Esophagus squamous epithelium (tissue), 5 donors: ENCODE measurements at places on chromosomes 12 and 14.

- no peaks in the 10 kb centered on the region for H3K27me3 ChIP-seq
- H3K27ac ChIP-seq, result no peak overlapping the region
Observed at GRCh38 chr12:107983756-107984472, 145.2 kb upstream of the WSCD2 start.

DNA sequence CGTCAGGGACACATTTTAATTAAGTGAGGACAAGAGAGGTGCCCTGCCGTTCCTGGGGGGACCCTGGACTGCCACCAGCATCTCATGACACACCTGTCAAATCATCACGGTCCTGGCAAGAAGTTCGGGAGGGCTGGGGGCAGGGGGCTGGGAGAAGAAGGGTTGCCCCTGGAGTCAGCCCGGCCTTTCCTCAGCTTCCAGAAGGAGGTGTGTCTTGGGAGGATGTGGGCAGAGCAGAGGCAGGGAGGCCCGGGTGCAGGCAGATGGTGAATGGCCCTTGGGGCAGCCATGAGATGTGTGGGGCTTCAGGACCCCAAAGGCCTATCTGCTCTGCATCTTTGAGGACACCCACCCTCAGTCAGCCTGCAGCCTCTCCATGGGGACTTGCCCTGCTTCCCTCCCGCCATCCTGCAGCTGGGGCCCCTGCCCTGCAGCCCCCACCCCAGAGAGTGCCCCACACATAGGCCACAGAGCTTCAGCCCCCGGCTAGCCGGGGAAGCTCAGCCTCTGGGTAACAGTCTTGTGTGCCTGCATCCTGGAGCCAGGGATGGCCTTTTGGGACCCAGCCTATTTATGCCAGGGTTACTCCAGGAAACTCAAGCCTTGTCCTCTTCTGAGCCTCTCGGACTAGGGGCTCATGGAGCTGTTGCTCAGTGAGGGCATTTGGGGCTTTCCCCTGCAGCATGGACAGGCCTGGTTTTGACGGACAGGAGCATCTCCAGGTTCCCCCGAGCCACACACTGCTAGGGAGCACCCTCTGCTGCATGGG, 178.5 kb downstream of the KIF26A start:
- no peaks in the 10 kb centered on the region for H3K4me1 ChIP-seq
- no peak overlapping the region for H3K27ac ChIP-seq
- DNase-seq, result no peak
- H3K36me3 ChIP-seq, result no peaks in the 10 kb centered on the region

- H3K27ac ChIP-seq, result peak overlapping the region; percentile 88
- no peak for DNase-seq
- H3K4me3 ChIP-seq, result peak overlapping the region; percentile 88
- peaks cover 8% of the 10 kb centered on the region for H3K36me3 ChIP-seq
- H3K27me3 ChIP-seq, result no peaks in the 10 kb centered on the region
Observed at GRCh38 chr14:20412411-20412810, 890 bp downstream of the TEP1 start.

- H3K4me1 ChIP-seq, result peaks cover 4% of the 10 kb centered on the region
- peaks cover 48% of the 10 kb centered on the region for H3K36me3 ChIP-seq
- DNase-seq, result no peak
- H3K27ac ChIP-seq, result no peak overlapping the region
- no peaks in the 10 kb centered on the region for H3K27me3 ChIP-seq
Observed at GRCh38 chr12:104337030-104337558, 33.6 kb downstream of the EID3 start.

GRCh38 chr12:8143261-8143660, 13.6 kb upstream of the ZNF705A start:
- no peak for DNase-seq
- no peaks in the 10 kb centered on the region for H3K27me3 ChIP-seq
- H3K4me1 ChIP-seq, result no peaks in the 10 kb centered on the region
- no peak overlapping the region for H3K27ac ChIP-seq
- no peak overlapping the region for H3K4me3 ChIP-seq
- no peaks in the 10 kb centered on the region for H3K36me3 ChIP-seq

DNA sequence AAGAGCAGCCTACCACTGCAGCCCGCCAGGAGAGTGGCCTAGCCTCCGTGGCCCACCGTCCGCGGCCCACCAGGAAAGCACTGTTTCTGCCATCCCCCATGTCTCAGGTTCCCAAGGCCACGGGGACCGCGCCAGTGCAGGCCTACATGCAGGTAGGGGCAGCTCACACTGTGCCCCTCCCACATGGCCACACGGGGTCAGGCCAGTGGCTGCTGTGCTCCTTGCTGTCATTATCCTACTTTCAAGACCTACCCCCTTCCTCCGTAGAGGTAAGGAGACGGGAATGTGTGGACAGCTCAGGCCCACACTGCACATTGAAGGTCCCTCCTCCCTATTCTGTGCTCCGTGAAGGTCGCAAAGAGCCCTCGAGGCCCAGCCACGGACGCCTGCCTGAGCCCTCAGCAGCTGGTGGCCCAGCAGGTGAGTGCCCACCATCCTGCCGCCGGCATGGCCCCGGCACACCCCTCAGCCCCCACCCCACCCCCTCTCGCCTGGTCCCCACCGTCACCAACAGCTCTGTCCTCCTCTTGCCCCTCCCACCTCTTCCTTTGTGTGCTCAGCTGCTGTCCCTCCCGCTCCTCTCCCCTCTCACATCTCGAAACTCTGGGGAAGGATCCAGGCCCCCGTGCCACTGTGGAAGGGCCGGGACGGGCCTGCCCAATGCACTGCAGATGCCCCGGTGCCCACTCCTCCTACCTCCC, 10.0 kb downstream of the DDX51 start:
- H3K27me3 ChIP-seq, result no peaks in the 10 kb centered on the region
- DNase-seq, result no peak
- peaks cover 26% of the 10 kb centered on the region for H3K36me3 ChIP-seq
- H3K4me3 ChIP-seq, result no peak overlapping the region
- no peaks in the 10 kb centered on the region for H3K4me1 ChIP-seq

DNA sequence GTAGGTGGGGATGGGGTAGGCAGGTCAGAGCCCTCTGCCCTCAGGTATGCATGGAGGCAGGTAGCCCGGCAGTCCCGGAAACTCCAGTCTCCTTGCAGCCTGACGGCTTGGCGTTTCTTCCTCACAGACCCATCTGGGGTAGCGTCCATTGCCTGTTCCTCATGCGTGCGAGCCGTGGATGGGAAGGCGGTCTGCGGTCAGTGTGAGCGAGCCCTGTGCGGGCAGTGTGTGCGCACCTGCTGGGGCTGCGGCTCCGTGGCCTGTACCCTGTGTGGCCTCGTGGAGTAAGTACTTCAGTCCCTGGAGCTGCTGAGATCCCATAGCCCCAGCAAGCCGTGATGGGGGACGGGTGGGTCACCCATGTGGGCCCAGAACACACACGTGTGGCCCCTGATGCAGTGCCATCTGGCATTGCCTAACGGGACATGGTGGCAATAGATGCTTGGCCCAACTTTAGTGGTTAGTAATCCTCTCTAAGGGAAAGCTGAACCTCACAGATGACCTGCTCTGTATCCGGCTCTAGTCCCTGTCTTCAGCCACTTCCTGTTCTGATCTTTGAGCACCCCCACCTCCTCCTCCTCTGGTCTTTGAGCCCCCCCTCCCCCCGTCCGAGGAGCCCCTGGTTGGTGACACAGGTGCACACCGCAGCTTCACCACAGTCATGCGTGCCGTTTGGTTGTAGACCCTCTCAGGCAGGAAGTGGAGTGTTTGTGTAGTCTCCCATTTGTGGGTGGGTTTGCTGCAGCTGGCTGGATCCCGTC, 3.7 kb downstream of the SIVA1 start:
- H3K27ac ChIP-seq, result no peak overlapping the region
- no peak for DNase-seq
- H3K27me3 ChIP-seq, result no peaks in the 10 kb centered on the region
- H3K4me1 ChIP-seq, result peaks cover 34% of the 10 kb centered on the region
- H3K4me3 ChIP-seq, result no peak overlapping the region
- peaks cover 28% of the 10 kb centered on the region for H3K36me3 ChIP-seq

- no peaks in the 10 kb centered on the region for H3K27me3 ChIP-seq
- H3K27ac ChIP-seq, result no peak overlapping the region
- H3K4me1 ChIP-seq, result no peaks in the 10 kb centered on the region
- no peaks in the 10 kb centered on the region for H3K36me3 ChIP-seq
Observed at GRCh38 chr14:29348504-29348903, 579.1 kb downstream of the PRKD1 start.

- no peak for DNase-seq
- H3K27ac ChIP-seq, result no peak overlapping the region
- no peak overlapping the region for H3K4me3 ChIP-seq
- H3K36me3 ChIP-seq, result no peaks in the 10 kb centered on the region
Observed at GRCh38 chr14:32212833-32213232, 9.8 kb upstream of the RNU6-8 start.

DNA sequence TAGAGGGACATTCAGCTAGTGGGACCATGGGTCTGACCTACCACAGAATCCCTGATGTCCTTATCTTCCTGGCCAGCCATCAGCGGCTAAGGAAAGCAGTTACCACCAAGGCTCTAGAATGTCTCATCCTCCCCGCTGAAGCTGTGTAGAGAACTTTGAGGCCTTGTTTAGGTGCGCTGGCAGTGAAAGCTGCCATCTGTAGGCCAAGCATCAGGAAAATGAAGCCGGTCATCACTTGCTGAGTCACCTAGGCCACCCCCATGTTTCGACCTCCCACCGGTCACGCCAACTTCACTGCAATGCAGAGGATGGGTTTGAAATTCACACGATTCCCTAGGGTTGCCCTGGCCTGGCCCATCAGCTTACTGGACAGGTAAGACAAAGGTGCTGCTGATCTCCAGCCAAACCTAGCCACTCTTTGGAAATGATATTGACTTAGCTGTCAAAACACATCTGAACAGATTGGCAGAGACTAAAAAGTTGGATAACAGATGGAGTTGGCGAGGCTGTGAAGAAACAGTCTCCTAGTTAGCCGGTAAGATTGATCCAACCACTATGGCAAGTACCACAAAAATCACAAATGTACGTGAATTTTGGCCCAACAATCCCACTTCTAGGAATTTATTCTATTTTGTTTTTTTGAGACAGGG, 52.0 kb downstream of the NOS1 start:
- no peak overlapping the region for H3K4me3 ChIP-seq
- H3K36me3 ChIP-seq, result no peaks in the 10 kb centered on the region
- H3K27me3 ChIP-seq, result no peaks in the 10 kb centered on the region

DNA sequence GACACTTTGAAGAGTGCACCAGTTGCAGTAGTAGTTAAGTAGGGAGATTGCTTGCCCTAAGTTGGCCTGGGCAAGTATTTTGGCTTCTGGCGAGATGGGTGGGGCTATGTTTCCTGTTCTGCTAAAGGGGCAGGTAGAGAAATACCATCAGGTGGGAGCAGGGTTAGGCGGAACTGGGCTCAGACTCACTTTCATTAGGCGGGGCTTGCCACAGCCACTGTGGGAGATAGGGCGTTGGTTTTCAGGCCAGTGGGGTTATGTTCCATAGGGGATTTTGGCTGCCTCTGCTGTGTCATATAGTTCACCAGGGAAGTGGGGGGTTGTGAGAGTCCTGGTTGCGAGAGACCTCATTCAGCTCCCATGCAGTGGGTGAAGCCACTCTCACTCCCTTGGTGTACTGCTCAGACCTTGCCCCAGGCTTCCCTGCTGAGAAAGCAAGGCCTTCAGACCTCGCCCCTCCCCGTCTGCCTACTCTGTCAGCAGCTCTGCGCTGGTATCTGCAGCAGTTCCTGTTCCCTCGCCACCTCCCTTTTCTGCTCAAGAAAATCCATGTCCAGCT, 43.3 kb downstream of the AEBP2 start:
- no peak overlapping the region for H3K4me3 ChIP-seq
- no peaks in the 10 kb centered on the region for H3K27me3 ChIP-seq
- DNase-seq, result peak; percentile 10
- H3K27ac ChIP-seq, result peak overlapping the region; percentile 80
- peaks cover 28% of the 10 kb centered on the region for H3K36me3 ChIP-seq
- H3K4me1 ChIP-seq, result peaks cover 21% of the 10 kb centered on the region

- H3K27ac ChIP-seq, result no peak overlapping the region
- DNase-seq, result no peak
- no peaks in the 10 kb centered on the region for H3K27me3 ChIP-seq
- H3K4me3 ChIP-seq, result no peak overlapping the region
- no peaks in the 10 kb centered on the region for H3K36me3 ChIP-seq
Observed at GRCh38 chr12:107657133-107657532, 28.5 kb upstream of the PWP1 start.

DNA sequence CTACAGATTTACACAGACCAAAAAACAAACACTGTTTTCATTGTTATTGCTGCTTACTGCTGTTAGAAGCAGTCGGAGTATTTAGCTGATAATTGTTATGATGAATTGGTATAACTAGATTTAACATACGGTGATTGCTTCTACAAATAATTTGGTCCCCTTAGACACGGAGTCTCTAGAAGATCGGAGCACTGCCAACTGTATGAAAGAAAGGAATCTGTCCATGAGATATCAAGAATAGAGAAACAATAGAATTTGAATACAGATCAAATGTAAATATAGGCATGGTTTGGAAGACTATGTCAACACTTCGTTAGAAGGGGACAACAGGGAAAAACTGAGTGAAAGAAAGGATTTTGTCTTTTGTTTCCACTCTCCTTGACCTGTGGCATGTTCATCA, 110.9 kb downstream of the PPP2R5E start:
- H3K27me3 ChIP-seq, result no peaks in the 10 kb centered on the region
- H3K27ac ChIP-seq, result peak overlapping the region; percentile 13
- DNase-seq, result no peak
- H3K36me3 ChIP-seq, result no peaks in the 10 kb centered on the region
- no peak overlapping the region for H3K4me3 ChIP-seq

DNA sequence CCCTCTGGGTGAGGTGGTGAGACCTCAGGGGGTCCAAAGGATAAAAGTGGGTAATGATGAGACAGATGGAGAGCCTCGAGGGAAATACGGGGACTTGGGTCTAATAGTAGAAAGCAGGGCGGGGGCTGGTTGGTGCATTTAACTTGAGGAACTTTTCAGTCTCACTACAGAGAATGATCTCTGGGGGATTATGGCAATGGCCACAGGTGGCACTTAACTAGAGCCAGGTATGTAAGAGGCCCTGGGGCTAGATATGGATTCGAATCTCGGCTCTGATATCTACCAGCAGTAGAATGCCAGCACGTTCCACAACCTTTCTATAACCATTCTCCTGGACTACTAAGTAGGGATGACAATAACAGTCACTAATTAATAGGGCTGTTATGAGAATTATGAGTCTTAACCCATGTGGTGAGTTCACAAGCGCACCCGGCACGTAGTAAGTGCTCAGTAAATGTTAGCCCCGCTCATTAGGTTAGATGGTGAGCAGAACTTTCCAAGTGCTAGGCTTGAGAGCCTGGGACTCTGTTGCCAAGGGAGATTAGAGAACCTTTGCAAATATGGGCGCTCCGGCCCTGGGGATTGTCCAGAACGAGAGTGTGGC, 888 bp upstream of the PLXNC1 start:
- peak overlapping the region; percentile 64 for H3K27ac ChIP-seq
- peak overlapping the region; percentile 53 for H3K4me3 ChIP-seq
- peaks cover 23% of the 10 kb centered on the region for H3K4me1 ChIP-seq
- H3K36me3 ChIP-seq, result no peaks in the 10 kb centered on the region

- H3K27ac ChIP-seq, result peak overlapping the region; percentile 54
- no peaks in the 10 kb centered on the region for H3K36me3 ChIP-seq
- H3K4me3 ChIP-seq, result no peak overlapping the region
- H3K4me1 ChIP-seq, result peaks cover 10% of the 10 kb centered on the region
- no peaks in the 10 kb centered on the region for H3K27me3 ChIP-seq
Observed at GRCh38 chr14:97878727-97879126, 1081.5 kb downstream of the VRK1 start.

GRCh38 chr14:37196604-37197420, 925 bp upstream of the MIPOL1 start:
- H3K4me3 ChIP-seq, result peak overlapping the region; percentile 66
- H3K36me3 ChIP-seq, result no peaks in the 10 kb centered on the region
- H3K27ac ChIP-seq, result peak overlapping the region; percentile 92
